ENCODE measurements at places on chromosomes 7 and 10. TPM values are rescaled to one million over a fixed set of nuclear protein-coding genes. Genes with fewer than 3 reads are reported as not detected.

The CFAP69 gene
- 2.0 TPM for polyA plus RNA-seq

The CDHR1 gene
- not detected for polyA plus RNA-seq

The ERVW-1 gene
- not detected for polyA plus RNA-seq

The TFR2 gene
- polyA plus RNA-seq, result 0.06 TPM

The ORAI2 gene
- 41.9 TPM for polyA plus RNA-seq

The CYP3A7 gene
- 0.17 TPM for polyA plus RNA-seq

The BAMBI gene
- 11.0 TPM for polyA plus RNA-seq

The CHST12 gene
- polyA plus RNA-seq, result 13.4 TPM

The PODXL gene
- 0.79 TPM for polyA plus RNA-seq

GRCh38 chr7:50754241-50754640 lies 28.5 kb downstream of the GRB10 start:
- DNase-seq, result no peak

GRCh38 chr10:112120491-112120890 lies 63.1 kb downstream of the GPAM start:
- DNase-seq, result no peak

- no peak for DNase-seq
These were observed 188.0 kb downstream of the TAX1BP1 start for GRCh38 chr7:27928001-27928400.

- no peak for DNase-seq
These were observed 103.0 kb upstream of the DNAAF5 start for GRCh38 chr7:623464-623863.

DNA sequence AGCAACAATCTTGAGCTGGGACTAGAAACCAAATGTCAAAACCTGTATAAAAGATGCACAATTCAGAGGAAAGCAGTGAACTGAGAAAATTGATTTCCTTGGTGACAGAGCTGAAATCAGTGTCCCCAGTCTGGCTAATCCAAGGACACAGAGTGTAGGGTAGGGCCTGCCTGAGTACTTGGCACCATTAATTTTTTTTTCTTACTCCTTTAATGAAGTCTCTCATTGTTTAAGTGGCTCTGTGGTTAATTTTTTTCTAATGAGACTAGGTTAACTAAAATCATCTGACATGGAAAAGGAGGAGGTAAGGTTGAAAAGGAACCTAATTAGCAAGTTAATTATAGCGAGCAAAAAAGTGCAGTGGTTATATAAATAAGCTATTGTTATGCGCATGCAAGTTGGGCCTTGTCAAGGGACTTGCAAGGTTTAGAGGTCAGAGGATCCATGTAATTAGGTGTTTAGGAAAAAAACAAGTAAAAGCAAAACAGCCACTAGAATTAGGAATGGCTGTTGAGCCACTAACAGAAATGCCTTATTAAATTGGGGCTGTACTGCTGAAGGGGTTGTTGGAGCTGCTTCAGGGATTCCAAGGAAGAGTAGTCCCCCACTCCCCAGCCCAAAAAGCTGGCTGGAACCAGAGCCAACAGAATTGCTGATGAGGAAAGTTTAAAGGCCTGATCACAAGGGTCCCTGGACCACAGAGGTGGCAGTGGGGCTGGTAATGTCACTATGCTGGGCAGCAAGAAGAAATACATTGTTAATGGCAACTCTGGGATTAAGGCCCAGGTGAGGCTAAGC lies 58.9 kb upstream of the STRIP2 start:
- DNase-seq, result no peak

DNA sequence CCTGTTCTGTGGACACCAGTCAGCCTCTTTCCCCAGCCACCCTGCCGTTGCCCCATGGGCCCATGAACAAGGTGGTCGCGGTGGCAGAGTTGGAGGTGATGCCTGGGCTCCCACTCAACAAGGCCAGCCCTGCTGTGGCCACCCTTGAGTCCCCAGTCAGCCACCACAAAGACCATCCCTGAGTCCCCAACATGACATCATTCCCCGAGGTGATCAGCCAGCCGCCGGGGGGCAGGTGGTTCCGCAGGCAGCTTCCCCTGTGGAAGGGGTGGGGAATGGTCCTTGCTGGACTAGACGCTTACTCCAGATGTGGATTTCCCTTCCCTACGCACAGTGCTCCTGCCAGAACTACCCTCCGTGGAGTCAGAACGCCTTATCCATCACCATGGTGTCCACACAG lies 271.7 kb downstream of the PTPRN2 start:
- DNase-seq, result no peak

DNA sequence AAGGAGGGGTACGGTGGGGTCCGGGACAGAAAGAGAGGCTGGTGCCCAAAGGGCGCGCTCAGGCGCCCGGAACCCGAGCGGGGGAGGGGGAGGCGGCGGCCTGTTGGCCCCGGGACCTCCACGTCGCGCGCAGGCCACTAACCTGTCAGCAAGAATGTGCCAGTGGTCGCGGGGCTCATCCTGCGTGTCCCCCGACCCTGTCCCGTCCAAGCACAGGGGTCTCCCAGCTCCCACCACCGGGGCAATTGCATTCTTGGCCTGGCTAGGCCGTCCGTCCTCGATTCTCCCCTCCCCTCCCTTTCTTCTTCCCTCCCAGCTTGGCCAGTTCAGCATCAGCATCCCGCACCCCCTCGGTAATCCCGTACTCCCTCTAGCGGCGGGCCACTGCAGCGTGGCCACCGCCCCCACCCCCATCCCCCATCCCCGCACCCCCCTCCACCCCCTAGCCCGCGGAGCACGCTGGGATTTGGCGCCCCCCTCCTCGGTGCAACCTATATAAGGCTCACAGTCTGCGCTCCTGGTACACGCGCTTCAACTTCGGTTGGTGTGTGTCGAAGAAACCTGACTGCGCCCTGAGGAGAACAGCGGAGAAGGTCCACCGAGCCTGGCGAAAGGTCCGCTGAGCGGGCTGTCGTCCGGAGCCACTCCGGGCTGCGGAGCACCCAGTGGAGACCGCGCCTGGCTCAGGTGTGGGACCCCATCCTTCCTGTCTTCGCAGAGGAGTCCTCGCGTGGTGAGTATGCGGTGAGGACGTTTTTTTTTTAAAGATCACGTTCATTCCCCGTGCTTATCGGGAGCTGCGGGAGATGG lies at the start of gene SGCE:
TSS of gene SGCE (minus strand) at position 286 of the 810 bp plus-strand sequence. CDS start at position 251, 35 bp downstream.
- DNase-seq, result peak; percentile 50

GRCh38 chr10:110138197-110138812 lies 69.1 kb upstream of the MXI1 start:
- DNase-seq, result peak; percentile 26

DNA sequence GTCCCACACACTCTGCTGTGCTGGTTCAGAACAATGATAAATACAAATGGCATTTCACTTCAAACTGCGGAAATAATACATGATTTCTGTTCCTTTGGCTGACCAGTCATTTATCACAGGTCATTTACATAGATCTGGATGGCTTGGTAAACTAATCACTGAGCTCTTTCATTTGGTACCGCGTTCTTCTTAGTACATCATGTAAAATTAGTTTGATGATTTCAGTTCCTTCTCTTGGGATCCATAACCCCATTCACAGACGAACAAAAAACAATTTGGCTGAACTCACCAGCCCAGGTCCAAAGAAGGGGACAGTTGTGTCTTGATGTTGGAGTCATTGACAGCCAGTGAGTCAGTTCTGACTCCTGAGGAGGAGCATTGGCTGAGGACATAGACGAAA lies 689.8 kb downstream of the INHBA start:
- no peak for DNase-seq

DNA sequence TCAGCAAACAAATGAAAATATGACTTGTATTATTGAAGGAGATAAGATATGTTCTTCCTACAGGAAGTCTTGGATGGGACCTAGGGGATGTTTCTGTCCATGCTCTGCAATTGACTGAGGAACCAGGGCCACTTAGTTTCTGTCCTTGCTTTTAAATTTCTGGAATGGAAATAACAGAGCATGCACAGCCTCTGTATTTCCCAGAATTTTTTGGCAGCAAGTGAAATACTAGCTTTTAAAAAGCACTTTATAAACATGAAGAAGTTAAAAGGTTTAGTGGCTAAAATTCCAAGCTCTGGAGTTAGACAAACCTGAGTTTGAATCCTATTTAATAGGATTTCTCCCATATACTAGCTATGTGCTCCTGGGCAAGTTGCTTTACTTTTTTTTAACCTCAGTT lies 127.7 kb upstream of the FZD8 start:
- DNase-seq, result no peak

DNA sequence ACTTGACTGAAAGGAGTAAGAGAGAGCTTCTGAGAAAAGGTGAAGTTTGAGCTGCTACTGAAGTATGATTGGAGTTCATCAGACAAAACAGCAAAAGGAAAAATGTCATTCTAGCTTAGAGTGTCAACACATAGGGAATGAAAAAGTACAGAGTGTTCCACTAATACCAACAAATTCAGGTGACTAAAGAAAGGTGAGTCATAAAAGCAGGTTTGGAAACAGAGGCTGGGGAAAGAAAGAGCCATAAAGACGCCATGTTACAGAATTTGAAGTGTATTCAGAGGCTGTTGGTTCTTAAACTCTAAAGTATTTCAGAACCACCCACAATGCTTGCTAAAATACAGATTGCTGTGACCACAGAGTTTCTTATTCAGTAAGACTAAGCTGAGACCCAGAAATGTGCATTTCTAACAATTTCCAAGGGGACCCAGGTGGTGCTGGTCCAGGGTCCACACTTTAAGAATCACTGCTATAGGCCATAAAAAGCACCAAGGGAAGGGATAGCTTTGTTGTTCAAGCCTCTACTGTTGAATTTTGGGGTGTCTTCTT lies 143.1 kb downstream of the ELAPOR2 start:
- no peak for DNase-seq

- no peak for DNase-seq
These were observed 248.6 kb upstream of the MAGI2 start for GRCh38 chr7:79702116-79702515.

DNA sequence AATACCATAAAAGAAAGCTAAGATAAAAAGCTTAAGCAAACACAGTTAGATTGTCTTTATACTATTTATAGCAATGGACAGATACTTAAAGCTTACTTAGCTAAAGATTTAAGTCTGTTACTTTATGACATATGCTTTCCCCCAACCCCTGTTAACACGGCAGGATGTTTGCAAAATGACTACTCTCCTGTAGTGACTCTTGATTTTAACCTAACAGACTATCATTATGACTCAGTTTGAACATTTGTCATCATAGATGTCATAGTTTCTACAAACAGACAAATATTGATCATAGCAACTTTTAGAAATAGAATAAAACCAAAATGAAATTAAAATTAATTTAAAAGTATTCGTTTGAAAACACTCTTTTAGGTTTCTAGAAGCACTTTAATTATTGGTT lies 7.8 kb upstream of the COMMD3 start:
- DNase-seq, result no peak

DNA sequence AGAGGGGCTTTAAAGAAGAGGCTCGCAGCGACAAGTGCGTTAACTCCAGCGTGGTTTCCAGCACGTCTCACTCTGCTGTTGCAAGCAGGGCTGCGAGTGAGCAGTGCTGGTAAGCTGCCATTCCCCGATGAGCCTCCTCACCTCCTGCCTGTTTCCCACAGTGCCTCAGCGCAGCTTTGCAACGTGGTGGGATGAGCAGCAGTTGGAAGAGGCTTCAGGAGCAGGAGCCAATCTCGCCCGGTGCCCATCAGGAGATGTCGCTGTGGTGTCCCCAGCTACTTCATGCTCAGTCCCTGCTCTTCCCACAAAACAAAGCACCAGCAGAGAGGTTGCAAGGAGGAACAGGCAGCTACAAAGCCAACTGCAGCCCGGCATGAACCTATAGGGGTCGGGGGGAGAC lies 2.4 kb upstream of the ADARB2 start:
- no peak for DNase-seq

GRCh38 chr7:133288970-133289369 lies 36.1 kb downstream of the EXOC4 start:
- DNase-seq, result no peak

GRCh38 chr10:60042914-60043313 lies 136.6 kb upstream of the CCDC6 start:
- DNase-seq, result no peak

GRCh38 chr7:44854644-44855364 lies 6.9 kb upstream of the H2AZ2 start:
- no peak for DNase-seq

DNA sequence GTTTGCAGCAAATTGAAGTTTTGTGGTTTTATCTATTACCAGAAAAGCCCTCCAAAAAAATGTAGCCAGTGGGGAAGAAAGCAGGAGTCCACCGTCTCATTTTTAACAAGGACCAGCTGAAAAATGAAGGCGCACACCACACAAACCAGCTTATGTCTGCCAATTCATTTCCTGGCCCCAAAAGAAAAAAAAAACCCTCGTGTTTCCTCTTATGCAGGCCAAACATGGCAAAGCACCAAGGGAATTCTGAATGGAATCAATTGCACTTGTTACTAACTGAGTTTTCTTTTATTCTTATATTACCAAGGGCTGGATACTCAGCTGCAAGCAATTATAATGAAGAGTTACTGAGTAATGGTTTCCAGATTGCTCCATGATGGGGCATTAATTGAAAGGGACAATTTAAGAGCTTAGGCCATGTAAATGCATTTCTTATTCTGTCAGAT lies 428.3 kb upstream of the NPVF start:
- DNase-seq, result no peak

DNA sequence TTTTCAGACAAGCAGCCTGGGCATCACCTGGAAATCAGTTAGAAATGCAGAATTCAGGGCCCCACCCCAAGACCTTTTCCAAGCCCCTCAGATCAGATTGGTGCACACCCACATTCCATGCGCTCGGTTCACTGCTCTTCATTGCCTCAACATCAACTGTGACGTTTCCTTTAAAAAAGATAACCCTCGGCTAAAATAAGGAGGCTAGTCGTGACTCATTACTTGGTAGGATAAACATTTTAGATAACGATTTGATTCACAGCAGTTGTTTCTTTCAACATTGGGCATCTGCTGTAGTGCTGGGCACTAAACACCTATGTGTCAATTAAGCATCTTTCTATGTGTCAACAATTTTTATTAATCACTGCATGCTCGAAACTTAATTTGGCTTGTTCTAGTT lies 191.1 kb upstream of the LRGUK start:
- no peak for DNase-seq

- DNase-seq, result no peak
These were observed 35.2 kb upstream of the WDFY4 start for GRCh38 chr10:48649349-48649944.
